ENCODE measurements at places on chromosomes 3 and 15.

DNA sequence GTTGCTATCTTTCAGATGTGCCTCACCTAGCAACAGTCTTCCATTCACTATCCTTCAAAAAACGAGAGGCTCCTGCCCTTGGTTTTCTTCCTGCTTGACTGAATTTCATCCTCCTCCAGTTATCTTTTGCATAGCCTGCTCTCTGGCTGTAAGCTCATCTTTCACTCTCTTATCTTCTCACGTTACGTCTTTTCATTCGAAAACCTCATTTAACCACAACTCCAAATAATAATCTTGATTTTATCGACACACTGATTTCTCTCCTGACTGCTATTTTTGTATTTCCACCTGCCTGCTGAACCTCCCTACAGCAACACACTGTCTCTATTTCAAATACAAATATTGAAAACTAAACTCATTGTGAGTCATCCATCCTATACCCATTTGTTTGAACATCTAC lies 230.7 kb upstream of the TMC3 start:
- no peak for DNase-seq

- no peak for DNase-seq
These were observed 162.4 kb upstream of the CFAP20DC start for GRCh38 chr3:59212128-59212779.

DNA sequence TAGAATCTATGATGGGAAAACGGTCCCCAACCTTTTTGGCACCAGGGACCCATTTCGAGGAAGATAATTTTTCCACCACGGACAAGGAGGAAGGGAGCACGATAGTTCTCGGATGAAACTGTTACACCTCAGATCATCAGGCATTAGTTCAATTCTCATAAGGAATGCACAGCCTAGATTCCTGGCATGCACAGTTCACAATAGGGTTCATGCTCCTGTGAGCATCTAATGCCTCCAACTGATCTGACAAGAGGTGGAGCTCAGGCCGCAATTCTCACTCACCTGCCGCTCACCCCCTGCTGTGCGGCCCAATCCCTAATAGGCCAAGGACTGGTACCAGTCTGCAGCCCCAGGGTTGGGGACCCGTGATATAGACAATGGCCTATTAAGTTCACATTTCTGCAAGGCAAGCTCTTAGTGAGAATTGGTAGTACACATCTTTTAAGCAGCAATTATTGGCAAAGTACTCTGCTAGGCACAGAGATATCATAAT lies 26.5 kb downstream of the CD200R1 start:
- DNase-seq, result no peak

DNA sequence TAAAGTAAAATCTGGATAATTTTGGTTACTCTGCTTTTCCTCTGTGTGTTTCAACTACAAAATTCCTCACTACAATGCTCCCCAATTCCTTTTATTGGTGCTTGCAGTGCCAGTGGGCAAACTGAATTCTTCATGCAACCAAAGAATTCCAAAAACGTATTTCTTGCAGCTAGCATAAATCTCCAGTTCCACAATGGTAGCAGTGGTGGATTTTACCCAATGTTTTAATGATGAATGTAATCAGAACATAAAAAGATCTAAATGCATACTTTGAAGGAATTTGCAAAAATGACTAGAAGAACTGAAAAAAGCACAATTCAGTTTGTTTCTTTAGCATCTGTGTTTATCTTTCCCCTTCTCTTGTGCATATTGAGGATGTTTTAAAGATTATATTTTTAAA lies 359.6 kb upstream of the TPRG1 start:
- no peak for DNase-seq

DNA sequence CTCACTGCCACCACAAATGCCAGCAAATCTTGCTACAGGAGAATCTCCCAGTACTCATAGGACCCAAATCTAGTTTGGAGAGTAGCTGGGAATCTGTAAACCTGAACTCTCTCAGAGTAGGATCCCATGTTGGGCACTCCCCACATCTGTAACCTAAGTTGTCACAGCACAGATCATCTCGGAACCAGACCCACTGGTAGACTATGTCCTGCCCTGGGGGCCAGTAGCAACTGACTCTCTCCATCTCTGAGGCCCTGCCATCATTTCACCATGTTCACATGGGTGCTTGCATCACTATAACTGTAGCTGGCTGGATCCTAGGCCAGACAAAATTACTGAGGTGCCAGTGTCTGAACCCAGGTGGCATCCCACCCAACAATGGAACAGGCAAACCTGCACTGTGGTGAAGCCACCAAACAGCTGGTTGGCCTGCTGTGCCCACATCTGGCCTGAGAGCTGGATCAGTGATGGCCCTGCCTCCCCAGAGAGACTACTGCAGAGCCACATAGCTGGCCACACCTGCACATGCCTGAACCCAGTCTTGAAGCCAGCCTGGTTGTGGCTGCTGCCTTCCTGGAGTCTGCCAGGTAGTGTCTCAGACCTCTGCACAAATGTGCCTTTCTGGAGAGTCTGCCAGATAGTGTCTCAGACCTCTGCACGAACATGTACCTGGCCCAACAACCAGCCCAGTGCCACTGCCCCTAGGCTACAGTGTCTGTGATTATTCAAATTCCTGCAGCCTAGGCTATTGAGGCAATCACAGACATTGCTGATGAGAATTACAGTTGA lies 82.0 kb downstream of the ISL2 start:
- no peak for DNase-seq

DNA sequence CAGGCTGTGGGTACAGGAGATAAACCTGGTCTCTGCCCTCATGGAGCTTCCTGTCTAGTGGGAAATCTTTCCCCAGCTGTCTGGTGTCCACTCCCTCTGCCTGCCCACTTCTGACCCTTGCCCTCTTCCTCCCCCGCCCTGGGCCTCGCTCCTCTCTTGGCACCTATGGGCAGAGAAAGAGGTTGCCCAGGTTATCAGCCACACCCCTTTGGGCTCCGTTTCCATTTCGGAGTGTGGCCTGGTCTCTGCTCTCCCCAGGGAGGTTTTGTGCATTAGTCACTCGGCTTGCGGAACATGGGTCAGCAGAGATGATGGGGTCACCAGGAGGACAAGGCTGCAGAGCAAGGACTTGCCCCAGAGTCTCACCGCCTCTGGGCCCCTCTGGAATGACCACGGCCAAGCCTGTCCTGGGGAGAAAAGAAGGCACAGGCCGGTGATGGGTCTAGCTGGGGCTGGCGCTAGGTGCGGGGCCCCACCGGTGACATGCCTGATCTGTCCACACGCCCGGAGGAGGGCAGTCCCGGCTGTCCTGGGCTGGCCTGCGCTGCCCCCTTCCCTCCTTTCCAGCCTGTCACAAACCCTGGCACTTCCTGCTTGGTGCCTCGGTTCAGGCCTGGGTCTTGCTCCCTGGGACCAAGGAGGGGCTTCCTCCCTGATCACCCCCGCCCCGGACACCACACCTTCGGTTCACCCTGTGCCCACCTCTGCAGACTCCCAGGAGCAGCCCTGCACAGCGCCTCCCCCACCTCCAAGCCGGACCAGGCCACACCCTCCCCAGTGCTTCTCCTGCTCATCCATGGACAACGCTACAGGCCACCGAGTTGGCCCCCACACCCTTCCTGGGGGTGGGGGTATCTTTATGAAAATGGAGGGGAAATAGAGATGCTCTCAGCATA lies 35.6 kb upstream of the MUC4 start:
- no peak for DNase-seq

DNA sequence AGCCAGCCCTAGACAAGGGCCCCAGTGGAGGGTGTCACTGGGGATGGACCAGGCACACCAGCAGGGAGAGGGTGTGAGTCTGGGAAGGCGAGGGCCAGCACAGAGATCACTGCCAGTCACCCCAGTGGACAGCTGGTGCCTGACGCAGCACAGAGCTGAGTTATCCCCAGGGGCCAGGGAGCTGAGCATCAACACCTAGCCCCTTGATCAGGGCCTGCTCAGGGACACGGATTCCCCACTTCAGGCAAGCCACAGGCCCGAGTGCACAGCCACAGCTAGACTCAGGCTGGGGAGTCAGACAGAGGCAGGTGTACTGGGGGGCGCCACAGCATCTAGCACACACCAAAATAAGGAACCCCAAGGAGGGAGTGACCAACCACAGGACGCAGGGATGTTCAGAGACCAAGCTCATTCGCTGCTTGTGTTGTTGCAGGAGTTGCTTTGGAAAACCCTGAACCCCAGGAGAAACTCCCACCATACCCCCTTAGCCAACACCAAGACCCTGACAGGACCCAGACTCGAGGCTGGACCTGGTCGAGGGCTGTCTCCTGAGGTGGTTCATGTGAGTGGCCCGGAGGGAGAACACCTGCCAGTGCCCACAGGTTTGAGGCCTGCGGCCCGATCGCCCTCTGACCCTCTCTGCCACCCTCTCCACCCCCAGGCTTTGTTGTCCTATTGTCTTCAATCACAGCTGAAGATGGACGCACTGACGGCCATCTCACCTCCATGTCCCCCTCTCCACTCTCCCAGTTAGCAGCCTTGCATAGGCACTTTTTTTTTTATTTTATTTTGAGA lies 146.8 kb downstream of the TPRA1 start:
- no peak for DNase-seq

DNA sequence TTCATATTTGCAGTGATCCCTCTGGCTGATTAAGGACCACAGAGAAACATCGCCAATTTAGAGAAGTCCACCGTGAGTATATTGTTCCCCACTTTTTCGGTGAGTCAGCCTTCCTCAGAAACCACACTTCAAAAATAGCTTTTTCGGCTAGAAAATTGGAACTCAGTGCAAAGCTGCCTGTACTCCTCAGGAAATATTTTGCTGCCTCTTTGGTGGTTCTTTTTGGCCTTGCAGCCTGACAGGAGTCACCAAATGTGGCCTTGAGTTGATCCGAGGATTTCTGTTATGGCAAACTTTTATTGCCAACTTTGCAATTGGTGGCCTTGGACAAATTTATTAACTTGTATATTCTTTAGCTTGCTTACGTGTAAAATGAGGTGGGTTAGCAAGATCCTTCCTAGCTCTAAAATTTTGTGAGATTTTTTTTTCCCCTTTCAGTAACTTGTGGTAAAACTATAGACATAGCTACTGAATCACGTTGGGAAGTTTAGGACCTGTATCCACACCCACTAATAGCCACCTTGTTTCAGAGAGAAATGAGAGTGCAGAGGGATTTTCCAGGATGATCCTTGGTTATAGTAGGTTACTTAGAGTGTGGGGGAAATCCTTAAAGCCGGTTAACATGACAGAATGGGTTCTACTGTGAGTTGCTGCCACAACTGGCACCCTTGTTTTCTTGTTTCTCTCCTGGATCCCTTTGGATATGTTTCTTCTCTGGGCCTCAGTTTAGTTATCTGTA lies 9.9 kb downstream of the ARL6IP5 start:
- no peak for DNase-seq

DNA sequence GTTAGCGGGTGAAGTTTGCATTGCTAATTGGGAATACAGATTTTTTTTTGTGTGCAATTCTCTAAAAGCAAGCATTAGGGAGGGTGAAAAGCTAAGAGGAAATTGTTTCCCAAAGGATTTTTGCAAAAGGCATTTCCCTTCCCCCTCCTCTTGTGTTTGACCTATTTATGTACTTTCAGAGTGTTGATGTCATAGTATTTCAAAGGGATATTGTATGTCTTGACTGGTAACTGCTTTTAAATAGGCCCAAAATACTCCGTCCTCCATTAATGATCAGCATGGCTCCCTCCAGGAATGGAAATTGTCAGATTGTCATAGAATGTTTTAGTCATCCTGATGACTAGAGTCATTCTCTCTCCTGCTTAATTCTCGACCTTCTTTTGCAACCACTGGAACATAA lies 32.4 kb downstream of the TRIM71 start:
- no peak for DNase-seq

- no peak for DNase-seq
These were observed 889.8 kb downstream of the ROBO1 start for GRCh38 chr3:78878011-78878410.

DNA sequence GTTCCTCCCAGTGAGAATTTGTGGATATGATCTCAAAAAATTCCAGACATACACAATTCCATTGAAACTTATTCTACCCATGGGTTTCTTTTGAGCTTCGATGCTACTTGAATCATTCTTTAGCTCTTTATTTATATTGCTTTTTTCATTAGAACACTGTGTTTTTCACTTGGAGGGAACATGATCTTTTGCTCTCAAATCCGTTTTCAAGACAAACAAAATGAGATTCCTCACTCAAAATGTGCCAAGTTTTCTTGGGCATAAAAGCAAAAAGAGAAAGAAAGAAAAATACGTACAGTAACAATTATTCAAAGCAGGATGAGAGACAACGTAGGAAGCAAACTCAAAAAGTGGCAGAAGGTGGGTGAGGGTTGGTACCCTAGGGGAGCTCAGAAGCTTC lies 118.8 kb upstream of the PDZRN3 start:
- DNase-seq, result no peak

- no peak for DNase-seq
These were observed 662 bp upstream of the GLCE start for GRCh38 chr15:69159805-69160140.

- DNase-seq, result peak; percentile 11
These were observed 2.2 kb upstream of the BNIP2 start for GRCh38 chr15:59691194-59691805.

- no peak for DNase-seq
These were observed 54.2 kb downstream of the MAP4 start for GRCh38 chr3:47961815-47962606.

DNA sequence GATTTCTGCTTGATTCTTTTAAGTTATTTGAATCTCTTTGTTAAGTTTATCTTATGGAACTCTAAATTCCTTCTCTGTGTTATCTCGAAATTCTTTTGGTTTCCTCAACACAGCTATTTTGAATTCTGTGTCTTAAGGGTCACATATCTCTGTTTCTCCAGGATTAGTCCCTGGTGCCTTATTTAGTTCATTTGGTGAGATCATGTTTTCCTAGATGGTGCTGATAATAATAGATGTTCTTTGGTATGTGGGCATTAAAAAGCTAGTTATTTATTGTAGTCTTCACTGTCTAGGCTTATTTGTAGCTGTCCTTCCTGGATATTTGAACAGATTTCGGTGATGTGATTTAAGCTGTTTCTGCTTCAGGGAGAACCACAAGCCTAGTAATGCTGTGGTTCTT lies 615.6 kb upstream of the NECTIN3 start:
- no peak for DNase-seq

DNA sequence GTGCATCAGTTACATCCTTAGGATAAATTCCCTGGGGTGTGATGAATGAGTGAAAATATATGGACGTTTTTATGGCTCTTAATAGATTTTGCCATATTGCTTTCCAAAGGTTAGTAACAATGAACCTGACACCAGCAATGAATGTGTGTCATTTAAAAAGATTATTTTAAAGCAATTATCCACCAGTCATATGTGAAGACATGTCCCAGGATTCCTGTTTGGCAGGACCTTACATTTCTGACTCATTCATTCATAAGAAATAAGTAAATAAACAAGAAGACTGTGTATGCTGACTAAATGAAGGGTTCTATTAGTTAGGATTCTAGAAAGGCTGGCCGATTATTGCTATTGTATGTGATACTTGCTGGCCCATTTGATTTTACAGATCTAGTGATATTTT lies 201.5 kb downstream of the SOX2 start:
- no peak for DNase-seq
